Suprapubic skin (tissue), 4 donors: ENCODE measurements at places on chromosomes 13 and 19.

DNA sequence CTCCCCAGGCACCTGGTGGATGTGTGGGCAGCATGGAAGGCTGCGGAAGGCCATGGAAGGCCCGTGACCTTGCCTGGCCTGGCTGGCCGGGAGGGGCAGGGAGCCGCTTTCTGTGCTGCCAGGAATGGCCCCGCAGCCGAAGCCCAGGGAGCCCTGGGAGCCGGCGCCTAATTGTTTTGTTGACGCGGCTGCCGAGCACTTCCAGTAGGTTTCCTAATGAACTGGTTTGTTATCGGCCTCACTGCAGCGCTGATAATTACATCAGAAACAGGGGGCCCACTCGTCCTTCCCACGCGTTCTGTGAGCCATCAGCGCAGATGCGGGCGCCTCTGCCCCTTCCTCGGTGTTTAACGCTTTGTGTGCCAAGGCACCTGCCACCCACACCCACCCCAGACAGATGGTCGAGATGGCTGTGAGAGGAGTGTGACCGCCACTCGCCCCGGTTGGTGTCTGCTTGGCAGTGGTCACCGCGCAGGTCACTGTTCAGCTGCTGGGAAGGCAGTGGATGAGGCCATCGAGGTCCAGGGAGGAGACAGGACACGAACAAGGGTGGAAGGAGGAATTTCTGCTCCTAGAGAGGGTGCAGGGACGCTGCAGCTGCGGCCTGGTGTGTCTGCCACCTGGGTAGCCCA, 124.5 kb downstream of the KDM4B start:
- no peak for DNase-seq

DNA sequence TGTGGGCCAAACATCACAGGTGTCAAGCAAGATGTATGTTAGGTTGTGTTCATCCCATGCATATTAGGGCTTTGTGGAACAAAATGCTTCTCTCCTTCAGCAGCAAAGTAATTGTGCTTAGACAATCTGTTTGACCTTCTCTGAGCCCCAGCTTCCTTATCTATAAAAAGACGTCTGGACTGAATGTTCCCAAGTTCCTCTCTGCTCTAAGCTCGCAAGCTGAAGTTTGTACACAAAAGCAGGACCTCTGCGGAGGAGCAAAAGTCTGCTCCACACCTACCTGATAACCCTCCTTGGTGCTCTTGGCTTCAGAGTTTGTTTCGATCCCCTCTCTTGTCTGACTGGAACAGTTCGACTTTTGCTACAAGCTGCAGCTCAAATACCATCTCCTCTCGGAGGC, 95.7 kb upstream of the UBL3 start:
- no peak for DNase-seq

- DNase-seq: no peak
These were observed 202.3 kb downstream of the NBEA start for GRCh38 chr13:35144166-35144890.

GRCh38 chr19:47707135-47707925, 5.9 kb upstream of the EHD2 start:
- DNase-seq: no peak

DNA sequence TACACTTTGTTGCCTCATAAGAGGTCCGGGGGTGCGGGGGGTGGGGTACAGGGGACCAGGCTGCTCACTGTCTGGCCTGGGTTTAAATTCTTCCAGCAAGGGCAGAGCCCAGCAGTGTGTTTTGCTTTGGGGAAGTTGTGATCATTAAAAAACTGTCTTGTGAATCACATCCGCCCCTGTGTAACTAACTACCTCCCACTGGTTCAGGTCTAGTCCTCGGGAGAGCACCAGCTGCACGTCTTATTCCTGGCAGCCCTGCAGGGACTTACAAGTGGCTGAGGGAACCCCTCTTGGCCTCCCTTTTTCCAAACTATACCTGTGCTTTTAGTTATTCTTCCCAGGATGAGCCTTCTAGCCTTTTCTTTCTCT, 127.5 kb downstream of the SIPA1L3 start:
- DNase-seq: no peak

GRCh38 chr19:11200015-11200574, 2.8 kb upstream of the KANK2 start:
- no peak for DNase-seq

- DNase-seq: no peak
These were observed 124.0 kb upstream of the RNF113B start for GRCh38 chr13:98300956-98301641.

DNA sequence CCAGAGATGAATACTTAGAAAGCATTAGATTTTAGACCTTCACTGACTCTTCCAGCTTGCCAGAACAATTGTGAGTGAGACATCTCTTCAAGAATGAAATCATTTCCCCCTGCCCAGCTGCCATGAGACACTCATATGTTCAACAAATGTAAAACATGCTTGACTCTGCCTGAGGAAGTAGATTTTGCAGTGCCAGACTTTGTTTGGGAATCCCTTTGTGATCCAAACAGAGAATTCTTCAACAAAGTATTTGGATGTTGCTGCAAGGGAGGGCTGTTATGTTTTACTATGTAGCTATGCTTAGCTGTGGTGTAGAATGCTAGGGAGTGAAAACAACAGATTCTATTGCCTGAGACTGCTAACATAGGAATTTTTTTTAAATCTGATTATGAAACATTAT, 416.4 kb downstream of the DCT start:
- no peak for DNase-seq
